NCI-H2029 (cell line): ENCODE measurements at places on chromosomes 7 and 10.

- DNase-seq: no peak
These were observed 517.4 kb upstream of the ZMIZ1 start for GRCh38 chr10:78551184-78552005.

DNA sequence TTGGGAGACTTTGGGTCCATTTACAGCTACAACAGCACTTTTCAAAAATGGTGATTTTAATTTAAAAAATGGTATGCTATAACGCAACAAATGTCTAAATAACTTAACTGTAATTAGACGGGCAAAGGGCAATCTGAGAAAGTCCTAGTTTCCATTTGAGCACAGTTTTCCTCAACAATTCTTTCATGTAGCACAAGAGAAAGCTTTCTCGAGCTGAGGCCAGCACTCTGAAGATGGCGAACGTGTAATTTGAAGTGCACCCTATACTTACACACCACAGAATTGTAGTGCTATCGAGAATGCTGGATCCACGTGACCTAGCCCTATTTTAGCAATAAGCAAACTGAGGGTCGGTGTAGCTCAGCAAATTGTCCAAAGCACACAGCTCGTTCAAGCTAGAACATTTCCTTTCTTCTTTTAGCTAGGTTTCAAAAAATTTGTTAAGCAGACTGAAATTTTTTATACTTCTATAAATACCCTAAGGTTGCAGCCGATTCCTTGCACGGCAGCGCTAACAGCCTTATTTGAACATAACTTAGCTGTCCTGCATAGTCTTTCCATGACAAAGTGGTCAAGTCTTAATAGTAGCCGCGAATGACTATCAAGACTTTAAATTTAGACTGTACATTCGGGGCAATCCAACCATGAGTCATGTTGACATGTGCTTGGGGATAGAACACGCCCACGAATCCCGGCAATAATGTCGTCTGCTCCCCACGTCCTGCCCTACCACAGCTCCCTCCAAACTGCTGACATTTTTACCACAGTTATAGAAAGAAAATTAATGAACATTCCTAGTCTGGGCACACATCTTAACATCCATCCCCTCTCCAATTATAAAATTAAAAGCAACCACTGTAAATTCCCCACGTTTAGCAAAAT lies 10.0 kb downstream of the KLF6 start:
- no peak for DNase-seq

DNA sequence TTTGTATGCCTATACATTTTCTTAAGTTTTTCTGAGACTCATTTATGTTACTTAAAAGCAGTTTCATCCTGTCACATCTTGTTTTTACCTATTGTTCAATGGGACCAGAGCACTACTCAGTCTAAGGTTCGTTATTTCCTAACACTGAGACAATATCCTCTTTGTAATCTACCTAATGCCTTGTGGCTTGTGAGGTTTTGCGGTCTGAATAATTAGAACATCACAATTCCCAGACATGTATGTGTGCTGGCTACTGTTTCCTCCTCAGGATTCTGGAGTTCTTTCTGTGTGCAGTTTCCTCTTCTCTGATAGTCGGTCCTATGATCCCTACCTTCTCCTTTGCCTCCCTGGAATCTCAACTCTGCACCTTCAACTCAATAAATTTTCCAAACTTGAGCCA lies 620.2 kb downstream of the ANKRD7 start:
- no peak for DNase-seq

DNA sequence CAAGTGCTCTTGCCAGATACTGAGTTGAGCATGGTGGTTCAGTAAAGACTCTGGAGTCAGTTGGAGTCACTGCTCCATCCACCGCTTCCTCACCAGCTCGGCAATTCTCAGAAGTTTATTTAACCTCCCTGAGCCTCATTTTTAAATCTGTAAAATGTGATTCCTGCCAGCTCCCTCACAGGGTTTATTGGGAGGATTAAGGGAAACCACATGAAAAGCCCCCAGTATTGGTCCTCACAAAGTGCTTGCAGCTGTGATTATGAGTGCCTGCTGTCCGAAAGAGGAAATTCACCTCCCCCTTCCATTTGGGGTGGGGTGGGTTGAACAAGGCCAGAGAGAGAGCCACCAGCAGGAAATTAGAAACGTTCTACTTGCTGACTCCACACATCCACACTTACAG lies 99.0 kb downstream of the AOAH start:
- DNase-seq: no peak
